ENCODE measurements at places on chromosomes 16 and 17. TPM values are rescaled to one million over a fixed set of nuclear protein-coding genes. Genes with fewer than 3 reads are reported as not detected.
A peak's percentile ranks its signal among the peaks of the same experiment; 100 is the strongest.

The NACA2 gene
- not detected for total RNA-seq

The ZFPM1 gene
- total RNA-seq, result 38.4 TPM

The TEX19 gene
- not detected for total RNA-seq

The HCRT gene
- not detected for total RNA-seq

DNA sequence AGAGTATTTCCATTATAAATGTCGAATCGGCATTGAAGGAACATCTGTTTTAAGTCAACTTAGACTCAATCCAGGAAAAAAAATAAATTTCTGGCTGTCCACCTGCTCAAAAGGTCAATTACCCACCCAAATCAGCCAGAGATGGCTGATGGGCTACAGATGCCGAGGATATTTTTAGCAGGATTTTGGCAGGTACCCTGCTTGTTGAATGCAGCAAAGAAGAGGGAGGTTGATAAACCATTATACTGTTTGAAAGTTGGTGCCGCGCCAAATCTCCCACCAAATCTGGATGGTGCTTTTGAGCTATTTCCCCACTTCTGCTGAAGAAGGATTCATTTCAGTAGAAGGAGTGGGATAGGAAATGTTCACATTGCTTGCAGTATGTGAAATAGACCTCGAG is 537.7 kb downstream of the MAF start:
- no peak for DNase-seq

GRCh38 chr16:49827805-49828438 is 28.0 kb downstream of the ZNF423 start:
- DNase-seq, result no peak

The CTRL gene
- 11.6 TPM for total RNA-seq

The RANBP10 gene
- total RNA-seq, result 25.2 TPM

The CCL7 gene
- not detected for total RNA-seq

DNA sequence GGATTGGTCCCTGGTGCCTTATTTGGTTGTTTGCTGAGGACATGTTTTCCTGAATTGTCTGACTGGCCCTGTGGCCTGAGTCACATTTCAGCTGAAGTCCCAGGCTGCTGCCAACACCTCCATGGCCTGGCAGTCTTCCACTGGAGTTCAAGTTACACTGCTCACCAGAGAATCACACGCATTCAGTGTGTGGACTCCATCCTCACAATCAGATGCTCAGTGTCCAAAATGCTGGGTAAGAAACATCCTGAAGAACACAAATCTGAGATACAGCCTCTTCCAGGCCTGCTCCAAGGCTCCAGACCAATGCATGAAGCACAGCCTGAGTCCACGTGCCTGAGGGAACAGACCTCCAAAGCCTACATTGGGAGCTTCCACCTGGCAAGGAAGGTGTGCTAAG is 19.2 kb downstream of the CD300LB start:
- no peak for DNase-seq

DNA sequence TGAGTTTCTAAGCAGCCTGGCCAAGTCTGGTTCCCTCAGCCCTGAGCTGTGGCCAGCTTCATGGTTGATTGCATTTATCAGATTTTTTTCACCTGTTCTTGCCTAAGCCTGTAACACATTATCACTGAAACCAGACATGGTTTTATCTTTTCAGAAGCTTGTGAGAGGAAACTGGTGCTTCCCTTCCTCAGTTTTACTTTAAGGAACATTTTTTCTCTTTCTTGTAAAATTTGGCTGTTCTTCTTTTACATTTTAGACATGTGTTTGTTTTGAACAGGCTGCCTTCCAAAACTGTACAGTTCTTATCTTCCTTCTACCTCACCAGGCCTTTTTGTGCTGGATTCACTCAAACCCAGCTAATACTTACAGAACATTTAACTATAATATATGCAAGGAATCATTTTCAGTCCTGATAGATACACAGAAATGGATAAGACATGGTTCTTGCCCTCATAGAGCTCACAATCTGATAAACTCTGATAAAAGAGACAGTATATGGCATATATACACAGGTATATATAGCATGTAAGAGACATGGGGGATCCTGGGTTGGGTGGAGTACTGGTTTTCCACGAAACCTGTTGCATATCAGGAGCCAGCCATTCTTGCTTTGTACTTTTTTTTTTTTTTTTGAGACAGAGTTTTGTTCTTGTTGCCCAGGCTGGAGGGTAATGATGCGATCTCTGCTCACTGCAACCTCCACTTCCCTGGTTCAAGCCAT is 44.5 kb downstream of the ZNRF1 start:
- DNase-seq, result no peak

GRCh38 chr16:24041834-24042631 is 206.2 kb downstream of the PRKCB start:
- peak; percentile 75 for DNase-seq

The DUXB gene
- total RNA-seq, result not detected

DNA sequence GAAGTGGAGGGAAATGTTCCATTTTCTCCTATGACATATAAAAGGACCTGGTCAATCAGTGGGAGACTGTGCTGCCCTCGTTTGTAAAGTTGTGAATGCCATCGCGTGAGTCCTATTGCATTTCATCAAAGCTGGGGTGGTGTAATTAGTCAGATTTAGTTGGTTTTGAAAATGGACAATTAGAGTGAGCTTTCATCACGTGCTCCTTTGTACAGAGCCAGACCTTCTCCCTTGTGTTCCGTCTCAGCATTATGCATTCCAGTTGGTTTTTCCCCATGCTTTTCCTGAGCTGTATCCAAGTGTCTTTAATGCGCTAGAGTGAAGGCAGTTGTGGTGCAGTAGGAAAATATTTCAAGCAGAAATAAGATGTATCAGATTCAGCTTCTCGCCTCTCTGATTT is 10.4 kb downstream of the SEC14L1 start:
- DNase-seq, result no peak

DNA sequence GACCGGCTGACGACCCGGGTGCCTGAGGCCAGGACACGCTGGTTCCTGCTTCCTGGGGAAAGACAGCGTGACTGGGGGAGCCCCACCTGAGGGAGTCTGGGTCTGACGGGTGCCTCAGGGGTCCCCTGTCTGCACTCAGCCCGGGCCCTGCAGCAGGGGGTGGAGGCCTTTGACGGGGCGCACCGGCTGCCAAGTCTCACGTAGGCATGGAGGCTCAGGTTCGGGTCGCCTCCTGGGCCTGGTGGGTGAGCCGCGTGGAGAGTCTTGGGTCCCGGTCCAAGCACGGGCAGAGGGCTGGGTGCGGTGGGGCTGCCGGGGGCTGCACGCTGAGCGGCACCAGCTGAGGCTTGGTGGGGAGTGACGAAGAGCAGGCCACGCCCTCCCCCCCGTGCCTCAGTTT is 40.9 kb downstream of the SOX8 start:
- DNase-seq, result no peak

- no peak for DNase-seq
Measured at GRCh38 chr17:78126895-78127238, 1.7 kb downstream of the TMC6 start.

The ABCC12 gene
- total RNA-seq, result not detected

GRCh38 chr17:6724009-6724408 is 10.8 kb upstream of the SLC13A5 start:
- no peak for DNase-seq

GRCh38 chr17:70314096-70314495 is 144.8 kb downstream of the KCNJ2 start:
- no peak for DNase-seq

DNA sequence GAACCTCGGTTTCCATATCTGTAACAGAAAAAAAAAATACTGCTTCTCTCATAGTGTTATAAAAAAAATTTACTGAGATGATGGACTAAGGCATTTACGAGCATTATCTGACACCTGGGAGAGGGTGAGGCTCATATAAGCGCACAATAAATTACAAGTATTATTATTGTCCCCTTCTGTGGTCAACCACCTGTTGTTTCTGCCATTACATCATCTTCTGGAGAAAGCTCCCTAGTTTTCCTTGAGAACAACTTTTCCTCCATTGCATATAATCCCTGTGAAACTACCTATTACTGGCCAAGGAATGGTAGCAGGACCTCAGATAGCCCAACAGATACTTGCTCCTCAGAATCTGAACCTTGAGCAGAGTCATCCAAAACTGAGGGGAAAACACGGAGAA is 11.7 kb upstream of the GGA2 start:
- DNase-seq, result no peak

The KRT15 gene
- total RNA-seq, result 0.18 TPM

The SLC12A3 gene
- not detected for total RNA-seq
